ENCODE measurements at places on chromosomes 5 and 9. TPM values are rescaled to one million over a fixed set of nuclear protein-coding genes. Genes with fewer than 3 reads are reported as not detected.
A peak's percentile ranks its signal among the peaks of the same experiment; 100 is the strongest.

- DNase-seq, result peak; percentile 92
Observed at GRCh38 chr5:147901599-147902039, 4.7 kb downstream of the C5orf46 start.

DNA sequence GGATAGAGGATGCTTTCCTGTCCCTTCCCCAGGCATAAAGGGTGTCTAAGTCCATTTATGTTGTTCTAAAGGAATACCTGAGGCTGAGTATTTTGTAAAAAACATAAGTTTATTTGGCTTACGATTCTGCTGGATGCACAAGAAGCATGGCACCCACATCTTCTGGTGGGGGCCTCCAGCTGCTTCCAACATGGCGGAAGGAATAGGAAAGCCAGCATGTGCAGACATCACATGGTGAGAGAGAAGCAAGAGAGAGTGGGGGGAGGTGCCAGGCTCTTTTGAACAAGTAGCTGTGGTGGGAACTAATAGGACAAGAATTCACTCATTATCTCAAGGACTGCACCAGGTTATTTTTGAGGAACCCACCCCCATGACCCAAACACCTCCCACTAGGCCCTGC is 77.2 kb downstream of the ADCY2 start:
- no peak for DNase-seq

GRCh38 chr5:40165789-40166728 is 513.7 kb upstream of the PTGER4 start:
- no peak for DNase-seq

Gene INIP
- 73.3 TPM for total RNA-seq

Gene WDR38
- total RNA-seq, result not detected
